ENCODE measurements at places on chromosomes 12 and 14.
A peak's percentile ranks its signal among the peaks of the same experiment; 100 is the strongest.

DNA sequence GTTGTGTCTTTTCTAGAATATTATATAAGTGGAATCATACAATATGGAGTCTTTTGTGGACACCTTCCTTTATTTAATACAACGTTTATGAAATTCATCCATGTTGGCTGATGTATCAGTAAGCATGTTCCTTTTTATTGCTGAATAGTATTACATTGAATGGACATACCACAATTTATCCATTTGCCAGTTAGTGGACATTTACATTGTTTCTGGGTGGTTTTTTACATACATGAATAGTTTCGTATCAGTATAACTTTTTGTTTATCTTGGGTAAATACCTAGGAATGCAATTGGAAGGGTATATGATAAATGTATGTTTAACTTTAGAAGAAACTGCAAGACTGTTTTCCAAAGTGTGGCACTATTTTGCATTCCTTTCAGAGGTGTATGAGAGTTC is 23.1 kb downstream of the IQSEC3 start:
- no peak for DNase-seq

DNA sequence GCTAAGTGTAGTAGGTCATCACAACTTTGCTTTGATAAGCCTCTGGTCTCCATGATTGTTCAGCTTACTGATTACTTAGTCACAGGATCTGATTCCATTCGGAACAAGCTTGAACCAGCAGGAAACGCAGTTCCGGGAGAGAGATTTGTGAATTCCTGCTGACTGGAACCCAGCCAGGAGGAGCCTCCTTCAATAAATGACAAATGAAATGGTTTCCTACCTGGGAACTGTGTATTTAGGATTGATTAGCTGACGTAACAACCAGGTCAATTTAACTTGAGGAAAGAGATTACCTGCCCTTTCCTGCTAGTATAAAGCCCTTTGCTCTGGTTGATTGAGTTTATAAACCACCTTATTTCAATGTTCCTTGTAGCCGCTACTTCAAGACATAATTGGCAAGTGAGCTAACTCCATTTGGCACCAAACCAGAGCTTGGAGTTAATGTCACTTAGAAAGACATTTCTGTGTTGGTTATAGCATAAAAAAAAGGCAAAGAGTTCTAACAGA is 35.1 kb upstream of the KCNH3 start:
- DNase-seq: no peak

DNA sequence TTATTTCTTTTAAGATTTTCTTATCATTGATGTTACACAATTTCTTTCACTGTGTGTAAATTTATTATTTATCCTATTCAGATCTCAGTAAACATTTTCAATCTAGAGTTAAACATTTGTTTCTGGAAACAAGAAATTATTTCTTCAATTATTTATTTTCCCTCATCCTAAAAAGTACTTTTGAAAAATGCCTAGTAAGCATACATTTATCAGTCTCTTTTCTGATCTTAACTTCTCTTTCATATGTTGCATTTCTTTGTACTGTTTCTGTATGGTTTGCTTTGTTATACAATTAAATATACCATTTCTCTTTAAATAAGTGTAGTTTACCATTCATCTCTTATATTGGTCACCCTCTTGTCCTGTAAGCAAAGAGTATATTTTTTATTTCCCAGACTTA is 263.2 kb downstream of the C12orf50 start:
- no peak for DNase-seq

DNA sequence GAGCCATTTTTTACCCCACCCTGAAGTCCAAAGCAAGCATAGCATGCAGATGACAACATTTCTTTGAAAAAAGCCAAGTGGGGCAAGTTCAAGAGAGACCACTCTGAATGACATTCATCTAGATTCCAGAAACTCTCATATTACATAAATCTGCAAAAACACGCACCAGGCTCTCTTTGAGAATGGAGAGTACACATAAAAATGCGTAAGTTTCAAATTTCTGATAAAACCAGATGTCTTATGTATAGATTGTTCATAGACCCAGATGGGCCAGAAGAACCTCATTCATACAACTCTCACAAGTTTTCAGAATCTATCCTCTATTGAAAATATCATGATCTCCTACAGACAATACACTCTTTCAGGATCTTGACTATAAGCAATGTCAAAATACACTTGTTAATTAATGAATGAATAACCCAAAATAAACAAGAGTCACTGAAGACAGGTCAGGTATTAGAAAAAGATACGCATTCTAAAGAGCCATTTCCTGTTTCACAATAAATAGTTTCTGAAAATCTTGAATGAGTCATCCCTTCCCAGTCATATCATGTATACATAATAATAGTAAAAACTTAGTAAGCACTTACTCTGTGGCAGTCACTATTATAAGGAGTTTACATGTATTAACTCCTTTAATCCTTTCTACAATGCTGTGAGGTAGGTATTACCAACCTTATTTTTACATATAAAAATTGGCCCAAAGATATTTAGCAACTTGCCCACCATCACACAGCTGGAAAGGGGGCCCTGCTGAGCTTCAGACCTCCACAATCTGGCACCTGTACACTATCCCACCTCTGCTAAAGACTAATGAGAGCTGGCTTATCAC is 72.0 kb downstream of the PPP2R5E start:
- no peak for DNase-seq

DNA sequence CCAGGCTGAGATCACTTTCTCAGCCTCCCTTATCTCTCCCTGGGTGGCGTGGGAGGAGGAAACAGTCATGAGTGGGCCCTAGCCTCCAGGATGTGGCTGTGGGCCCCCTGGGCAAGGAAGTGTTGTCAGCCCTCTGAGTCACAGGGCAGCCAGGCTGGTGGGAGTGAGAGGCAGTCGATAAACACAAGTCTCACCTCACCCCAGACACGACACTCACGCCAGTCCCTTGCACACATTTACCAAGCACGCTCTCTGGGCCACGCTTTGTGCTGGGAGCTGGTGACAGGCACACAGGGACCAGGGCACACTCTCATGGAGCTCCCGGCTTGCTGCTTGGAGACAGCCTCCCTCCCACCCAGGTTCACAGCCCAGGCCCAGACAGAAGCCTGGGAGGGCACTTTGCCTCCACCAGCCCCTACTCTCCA is 1.9 kb upstream of the KRT79 start:
- peak; percentile 23 for DNase-seq

GRCh38 chr12:98373025-98373554 is 142.3 kb upstream of the TMPO start:
- no peak for DNase-seq

- no peak for DNase-seq
These were observed 2.7 kb downstream of the TBX3 start for GRCh38 chr12:114681116-114681871.

DNA sequence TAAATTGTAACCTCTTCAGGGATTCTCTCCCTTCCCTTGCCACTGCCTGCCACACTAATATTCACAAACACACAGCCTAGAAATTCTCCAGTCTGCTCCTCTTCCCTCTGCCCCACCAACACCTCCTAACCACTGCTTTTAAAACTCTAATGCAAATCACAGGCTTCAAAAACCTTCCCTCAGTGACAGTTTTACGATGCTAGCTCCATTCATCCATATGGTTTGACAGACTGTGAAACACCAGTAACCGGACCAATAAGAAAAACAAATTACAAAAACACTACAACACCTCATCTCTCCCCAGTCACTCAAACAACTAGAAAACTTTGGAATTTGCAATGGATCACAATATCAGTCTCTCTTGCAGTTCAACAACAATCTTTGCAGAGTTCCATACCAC is 5.7 kb downstream of the DPF3 start:
- no peak for DNase-seq

DNA sequence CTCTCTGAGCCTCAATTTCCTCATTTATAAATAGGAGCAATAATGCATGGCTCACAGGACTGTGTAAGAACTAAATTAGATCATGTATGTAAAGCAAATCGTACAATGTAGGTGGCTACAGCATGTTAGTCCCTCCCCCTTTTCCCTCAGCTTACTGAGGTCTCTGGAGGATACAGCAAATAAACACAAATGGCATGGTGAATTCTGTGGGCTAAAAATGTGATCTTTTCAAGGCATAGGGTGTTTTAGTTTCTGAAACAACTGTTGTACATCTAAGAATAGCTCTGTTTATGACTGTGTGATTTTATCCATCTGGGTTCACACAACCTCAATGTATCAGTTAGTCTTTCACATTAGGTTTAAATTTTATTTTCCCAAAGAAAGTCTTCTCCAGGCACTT is 121.2 kb upstream of the PLEKHG7 start:
- no peak for DNase-seq

DNA sequence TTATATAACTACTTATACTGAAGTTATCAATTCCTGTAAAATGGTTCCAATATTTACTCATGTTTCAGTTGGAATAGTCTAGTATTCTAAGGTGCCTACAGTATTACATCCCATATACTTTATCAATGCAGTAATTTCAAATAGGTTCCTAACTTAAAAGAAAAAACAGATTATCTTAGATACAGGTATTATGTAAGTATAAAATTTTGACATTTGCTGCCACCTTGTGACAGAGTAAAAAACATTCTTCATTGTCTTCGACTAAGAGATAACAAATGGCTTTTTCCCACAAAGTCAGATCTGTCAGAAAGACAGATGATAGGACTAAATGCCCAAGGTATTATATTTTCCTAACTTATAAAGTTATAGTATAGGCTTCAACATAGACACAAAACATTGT is 78.7 kb downstream of the TXNDC16 start:
- no peak for DNase-seq

- no peak for DNase-seq
These were observed 30.3 kb downstream of the DMAC2L start for GRCh38 chr14:50342221-50343078.

DNA sequence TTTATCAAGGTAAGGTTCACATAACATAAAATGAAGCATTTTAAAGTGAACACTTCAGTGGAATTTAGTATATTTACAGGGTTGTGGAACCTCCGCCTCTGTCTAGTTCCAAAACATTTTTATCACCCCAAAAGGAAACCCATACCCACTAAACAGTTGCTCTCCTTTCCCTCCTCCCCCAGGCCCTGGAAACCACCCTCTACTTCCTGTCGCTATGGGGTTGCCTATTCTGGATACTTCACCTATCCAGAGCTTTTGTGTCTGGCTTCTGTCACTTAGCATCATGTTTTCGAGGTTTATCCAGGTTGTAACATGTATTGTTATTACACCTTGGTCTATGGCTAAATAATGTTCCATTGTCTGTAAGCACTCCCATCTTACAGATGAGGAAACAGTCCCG is 27.7 kb upstream of the ZFP36L1 start:
- no peak for DNase-seq

DNA sequence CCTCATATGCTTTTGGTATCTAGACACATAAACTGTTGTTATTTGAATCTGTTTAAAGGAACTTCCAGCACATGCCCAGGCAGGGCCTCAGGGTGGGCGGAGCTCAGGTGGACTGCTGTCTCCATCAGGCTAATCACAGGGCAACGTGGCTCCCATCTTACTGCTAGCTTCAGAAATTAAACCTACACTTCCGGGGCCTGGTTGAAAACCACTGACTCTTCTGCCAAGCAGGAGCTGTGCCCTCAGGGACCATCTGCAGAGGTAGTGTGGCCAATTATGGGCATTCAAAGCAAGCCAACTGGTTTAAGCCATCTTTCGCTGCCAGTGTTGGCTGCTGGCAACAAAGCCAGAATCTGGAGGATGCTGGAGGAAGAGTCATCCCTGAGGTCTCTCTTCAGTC is 97.5 kb downstream of the TMX1 start:
- DNase-seq: no peak

GRCh38 chr12:68759852-68760251 is 13.9 kb downstream of the SLC35E3 start:
- no peak for DNase-seq

- no peak for DNase-seq
These were observed 1.1 kb downstream of the GCH1 start for GRCh38 chr14:54901380-54902142.

DNA sequence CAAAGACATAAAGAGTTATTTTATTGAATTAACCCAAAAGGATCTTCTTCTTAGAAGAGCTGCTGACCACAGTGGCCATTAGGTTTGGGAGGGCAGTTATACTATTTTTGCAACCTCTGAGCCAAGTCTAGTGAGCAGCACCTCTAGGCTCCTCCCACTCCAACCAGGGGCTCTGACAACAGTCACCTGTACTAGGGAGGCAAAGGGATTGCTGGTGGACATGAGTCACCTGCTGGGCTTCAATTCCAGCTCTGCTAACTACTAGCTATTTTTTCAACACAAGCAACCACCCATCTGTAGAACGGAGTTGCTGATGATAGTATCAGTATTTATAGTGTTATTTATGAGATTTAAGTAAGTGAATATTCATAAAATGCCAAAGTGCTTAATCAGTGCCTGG is 166.0 kb downstream of the KLHL28 start:
- DNase-seq: no peak

- no peak for DNase-seq
These were observed 39.9 kb downstream of the MYO1H start for GRCh38 chr12:109387425-109388166.

DNA sequence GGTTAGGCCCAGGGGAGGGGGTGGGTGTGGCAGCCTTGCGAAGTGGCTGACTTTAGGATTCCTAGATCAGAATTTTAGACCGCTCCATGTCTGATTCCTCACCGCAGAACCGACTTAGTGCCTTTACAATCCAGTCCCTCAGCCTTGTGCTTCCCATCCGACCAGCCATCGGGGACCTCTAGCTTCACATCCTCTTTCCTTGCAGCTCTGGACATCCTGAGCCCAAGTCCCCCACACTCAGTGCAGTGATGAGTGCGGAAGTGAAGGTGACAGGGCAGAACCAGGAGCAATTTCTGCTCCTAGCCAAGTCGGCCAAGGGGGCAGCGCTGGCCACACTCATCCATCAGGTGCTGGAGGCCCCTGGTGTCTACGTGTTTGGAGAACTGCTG is 557 bp downstream of the COPS7A start:
- DNase-seq: no peak

- DNase-seq: peak; percentile 34
These were observed 29.2 kb upstream of the FOS start for GRCh38 chr14:75249251-75249957.

- DNase-seq: no peak
These were observed 476.4 kb downstream of the SOX5 start for GRCh38 chr12:23473071-23473470.

DNA sequence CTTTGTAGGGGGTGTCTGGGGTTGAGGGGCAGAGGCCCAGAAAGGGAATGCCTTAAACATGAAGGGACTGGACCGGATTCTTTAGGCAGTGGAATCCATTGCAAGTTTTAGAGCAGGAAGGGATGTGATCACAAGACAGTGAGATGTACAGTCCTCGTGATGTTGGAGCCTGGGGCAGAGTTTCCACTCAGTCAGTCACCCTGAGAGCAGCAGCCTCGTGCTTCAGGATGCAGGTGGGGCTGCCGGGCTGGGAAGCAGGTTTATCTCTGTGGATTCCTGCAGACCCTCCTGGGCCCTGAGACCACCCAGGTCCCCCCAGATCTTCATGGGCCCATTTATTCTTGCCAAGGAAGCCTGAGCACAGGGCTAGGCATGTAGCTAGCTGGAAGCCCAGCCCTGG is 38.5 kb downstream of the RIN3 start:
- no peak for DNase-seq

GRCh38 chr14:33580231-33580749 is 370.6 kb downstream of the EGLN3 start:
- no peak for DNase-seq

- DNase-seq: no peak
These were observed 30.3 kb downstream of the WBP11 start for GRCh38 chr12:14772946-14773345.

- DNase-seq: no peak
These were observed 1057.5 kb downstream of the LRFN5 start for GRCh38 chr14:42664190-42664589.
